ENCODE measurements at places on chromosomes 2 and 18.
A peak's percentile ranks its signal among the peaks of the same experiment; 100 is the strongest.

DNA sequence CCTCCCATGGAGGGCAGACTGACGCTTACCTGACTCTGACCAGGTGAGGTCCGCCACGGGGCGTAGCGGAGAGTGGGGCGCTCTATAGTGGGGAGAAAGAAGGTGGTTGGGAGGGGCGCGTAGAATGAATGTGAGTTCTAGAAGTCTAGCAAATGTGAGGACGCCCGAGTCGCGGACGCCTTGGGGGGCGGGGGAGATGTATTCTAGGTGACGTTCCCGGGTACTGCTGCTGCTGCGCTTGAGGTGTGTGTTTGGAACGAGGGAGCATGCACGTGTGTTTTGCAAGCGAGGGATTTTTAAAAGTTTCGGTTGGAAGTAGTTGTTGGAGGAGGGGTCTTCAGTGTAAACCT lies 758 bp downstream of the RIF1 start:
- peak; percentile 13 for DNase-seq

DNA sequence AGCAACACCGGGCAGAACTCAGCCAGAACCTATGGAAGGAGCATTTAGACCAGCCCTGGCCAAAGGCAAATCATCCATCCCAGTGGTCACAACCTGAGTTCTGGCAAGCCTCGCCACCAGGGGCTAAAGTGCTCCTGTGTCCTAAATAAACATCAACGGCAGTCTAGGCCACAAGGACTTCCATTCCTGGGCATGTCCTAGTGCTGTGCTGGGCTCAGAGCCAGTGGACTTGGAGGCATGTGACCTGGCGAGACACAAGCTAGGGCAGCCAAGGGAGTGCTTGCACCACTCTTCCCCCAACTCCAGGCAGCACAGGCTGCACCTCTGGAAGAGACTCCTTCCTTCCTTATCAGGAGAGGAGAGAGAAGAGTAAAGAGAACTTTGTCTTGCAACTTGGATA lies 69.0 kb downstream of the ST6GAL2 start:
- DNase-seq: no peak

DNA sequence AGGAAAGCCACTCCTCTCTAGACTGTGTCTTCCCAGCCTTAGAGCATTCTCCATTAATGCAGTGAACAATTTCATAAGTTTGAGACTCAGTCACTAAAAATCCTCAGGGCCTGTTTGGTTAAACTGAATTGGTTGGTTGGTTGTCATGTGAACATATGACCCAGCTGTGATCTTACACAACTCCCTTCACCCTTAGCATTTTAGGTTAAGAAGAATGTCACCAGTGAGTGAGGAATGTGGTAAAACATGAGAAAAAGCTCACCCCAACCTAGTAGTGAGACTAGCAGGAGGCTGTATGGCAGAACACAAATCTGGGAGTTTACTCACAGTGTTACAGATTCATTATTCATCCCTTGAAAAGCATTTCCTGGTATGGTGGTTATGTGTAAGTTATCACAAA lies 32.4 kb downstream of the LHCGR start:
- DNase-seq: no peak

GRCh38 chr2:150259746-150260145 lies 227.7 kb downstream of the RND3 start:
- DNase-seq: no peak

- DNase-seq: no peak
These were observed 211.6 kb upstream of the SMAD7 start for GRCh38 chr18:49162226-49162864.

GRCh38 chr2:10305254-10305635 lies 2.5 kb downstream of the HPCAL1 start:
- no peak for DNase-seq

- DNase-seq: no peak
These were observed 20.8 kb upstream of the TUBB6 start for GRCh38 chr18:12287131-12287681.

DNA sequence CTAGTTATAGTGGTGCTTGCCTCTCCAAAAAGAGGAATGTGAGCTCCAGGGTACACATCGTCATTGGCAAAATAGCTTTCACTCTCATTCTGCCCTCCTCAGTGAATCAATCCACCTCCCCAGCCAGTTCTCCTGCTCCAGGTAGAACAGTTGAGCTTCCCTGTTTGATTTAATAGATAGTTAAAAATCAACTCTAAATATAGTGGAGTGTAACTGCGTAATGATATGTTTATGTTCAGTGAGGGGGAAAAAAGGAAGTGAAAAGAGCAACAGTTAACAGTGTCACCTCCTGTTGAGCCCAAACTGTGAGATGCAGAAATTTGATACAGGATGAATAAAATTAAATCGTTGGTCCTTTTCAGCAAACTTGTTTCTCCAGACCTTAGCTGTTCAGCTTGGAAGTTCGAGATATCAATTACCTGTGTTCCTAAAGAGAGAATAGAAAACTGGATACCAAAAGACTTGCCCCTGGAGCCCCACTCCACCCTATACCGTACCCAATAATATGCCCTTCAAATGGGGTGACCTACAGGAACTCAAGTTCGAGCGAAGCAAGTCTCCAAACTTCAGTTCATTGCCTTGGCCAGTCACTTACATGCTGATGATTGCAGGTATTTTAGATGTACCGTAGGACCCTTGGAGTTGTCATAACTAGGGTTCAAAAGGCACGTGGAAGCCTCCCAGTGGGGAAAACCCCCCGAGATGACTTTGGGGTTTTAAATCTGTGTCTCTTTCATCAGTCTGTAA lies 708.4 kb downstream of the RNF144A start:
- no peak for DNase-seq

DNA sequence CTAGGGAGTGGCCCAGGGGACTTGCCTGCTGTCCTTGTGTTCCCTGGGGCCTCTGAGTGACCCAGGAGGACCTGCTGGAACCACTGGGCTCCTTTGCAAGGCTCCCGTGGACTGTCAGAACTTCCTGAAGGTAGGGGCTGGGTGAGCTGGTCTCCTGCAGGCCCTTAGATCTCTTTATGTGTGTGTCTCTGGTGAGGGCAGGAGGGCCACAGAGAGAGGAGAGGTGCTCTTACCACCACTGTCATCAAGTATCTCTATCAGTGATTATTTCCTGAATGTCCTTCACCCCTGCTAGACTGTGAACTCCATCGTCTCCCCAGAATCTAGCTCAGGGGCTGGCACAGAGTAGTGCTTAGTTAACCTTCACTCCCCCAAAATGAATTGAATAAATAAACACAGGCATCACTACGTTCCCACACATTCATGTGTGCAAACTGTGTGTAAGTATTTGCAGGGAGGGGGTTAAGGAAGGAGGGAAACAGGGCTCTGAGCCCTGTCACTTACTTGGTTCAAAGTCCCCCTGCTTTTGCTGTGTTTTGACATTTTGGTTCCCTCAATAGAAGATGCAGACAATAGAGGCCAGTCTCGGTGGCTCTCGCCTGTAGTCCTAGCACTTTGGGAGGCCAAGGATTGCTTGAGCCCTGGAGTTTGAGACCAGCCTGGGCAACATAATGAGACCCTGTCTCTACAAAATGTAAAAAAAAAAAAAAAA lies 100.8 kb upstream of the HAAO start:
- no peak for DNase-seq

- no peak for DNase-seq
These were observed 80.3 kb upstream of the FAM237A start for GRCh38 chr2:206561962-206562361.

Data from activated T-helper 9 cell treated with anti-CD3 and anti-CD28 coated beads, Interleukin-2, amount 50 U/mL, for 16 hours (primary cell).